ENCODE measurements at places on chromosomes 3 and 15.

GRCh38 chr3:127306361-127307111, 18.7 kb upstream of the PRR20G start:
- no peaks in the 10 kb centered on the region for H3K4me1 ChIP-seq
- H3K36me3 ChIP-seq = no peaks in the 10 kb centered on the region
- H3K27me3 ChIP-seq = no peaks in the 10 kb centered on the region
- H3K4me3 ChIP-seq = no peak overlapping the region
- no peak for DNase-seq

DNA sequence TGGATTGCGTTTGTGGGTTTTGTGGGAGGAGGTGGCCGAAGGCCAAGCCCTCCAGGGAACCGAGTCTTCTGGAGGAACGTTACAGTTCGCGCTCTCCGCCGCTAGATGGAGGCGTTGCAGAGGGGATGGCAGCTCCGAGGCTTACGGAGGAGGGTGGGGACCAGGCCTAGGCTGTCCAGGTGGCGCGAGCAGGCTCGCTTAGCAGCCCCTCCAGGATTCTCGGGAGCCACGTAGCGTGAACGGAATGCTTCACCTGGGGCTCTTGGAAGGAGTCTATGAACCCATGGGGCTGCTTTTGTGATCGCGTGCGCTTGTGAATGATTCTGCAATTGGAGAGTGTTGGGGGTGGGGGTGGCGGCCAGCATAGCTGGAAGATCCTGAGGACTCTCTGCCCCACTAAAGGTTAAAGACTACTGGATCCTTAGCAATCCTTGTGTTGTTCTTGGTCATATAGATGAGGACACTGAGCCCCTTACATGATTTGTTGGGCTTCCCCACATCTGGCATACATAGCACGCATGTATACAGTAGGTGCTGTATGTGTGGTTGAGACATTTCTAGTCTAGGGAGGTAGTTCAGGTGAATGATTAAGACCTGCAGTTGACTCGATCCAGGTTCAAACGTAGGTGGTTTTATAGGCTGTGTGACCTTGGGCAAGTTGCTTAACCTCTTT, 25.7 kb downstream of the FAM3D start:
- H3K36me3 ChIP-seq = no peaks in the 10 kb centered on the region
- no peak overlapping the region for H3K4me3 ChIP-seq
- no peak overlapping the region for H3K27ac ChIP-seq
- peak; percentile 72 for DNase-seq
- H3K27me3 ChIP-seq = no peaks in the 10 kb centered on the region

DNA sequence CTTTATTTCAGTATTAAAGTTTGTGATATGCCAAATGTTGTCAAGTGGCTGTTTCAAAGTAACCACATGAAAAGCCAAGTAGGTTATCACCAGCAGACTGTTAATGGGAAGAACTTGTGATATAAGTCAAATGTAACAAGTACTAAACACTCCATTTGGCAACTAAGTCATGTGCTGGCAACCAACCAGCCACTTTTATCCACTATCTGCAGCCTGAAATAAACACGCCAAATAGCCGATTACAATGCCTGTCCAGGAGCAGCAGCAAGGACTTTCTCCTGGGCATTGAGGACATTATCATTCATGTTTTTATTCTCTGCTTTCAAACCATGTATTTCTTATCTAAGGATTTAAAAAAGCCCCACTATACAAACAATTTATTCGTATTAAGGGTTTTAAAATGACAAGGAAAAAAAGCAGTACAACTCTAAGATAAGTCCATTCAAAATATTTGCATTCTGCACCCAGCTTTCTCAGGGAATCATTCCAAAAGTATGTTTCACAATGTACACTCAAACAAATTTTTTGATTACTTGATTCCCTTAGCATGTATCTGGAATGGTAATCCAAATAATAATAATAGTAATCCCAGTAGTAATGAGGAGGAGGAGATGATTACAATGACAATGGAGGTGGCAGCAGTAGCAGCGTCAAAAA, 448.6 kb downstream of the ERC2 start:
- no peaks in the 10 kb centered on the region for H3K4me1 ChIP-seq
- no peak overlapping the region for H3K27ac ChIP-seq
- H3K4me3 ChIP-seq = no peak overlapping the region
- no peak for DNase-seq
- no peaks in the 10 kb centered on the region for H3K36me3 ChIP-seq
- H3K27me3 ChIP-seq = no peaks in the 10 kb centered on the region

- H3K36me3 ChIP-seq = no peaks in the 10 kb centered on the region
- H3K4me1 ChIP-seq = peaks cover 9% of the 10 kb centered on the region
- H3K27me3 ChIP-seq = no peaks in the 10 kb centered on the region
- no peak overlapping the region for H3K27ac ChIP-seq
- DNase-seq = no peak
These were observed 225.7 kb downstream of the DPH6 start for GRCh38 chr15:35320158-35320780.

All from prostate gland (tissue), 2 donors.